Activated naive CD4-positive, alpha-beta T cell (primary cell): ENCODE measurements at places on chromosomes 1 and 21.

GRCh38 chr1:204670152-204670927, 15.2 kb downstream of the LRRN2 start:
- no peak for DNase-seq

GRCh38 chr1:210292231-210292871, 36.4 kb upstream of the HHAT start:
- no peak for DNase-seq

DNA sequence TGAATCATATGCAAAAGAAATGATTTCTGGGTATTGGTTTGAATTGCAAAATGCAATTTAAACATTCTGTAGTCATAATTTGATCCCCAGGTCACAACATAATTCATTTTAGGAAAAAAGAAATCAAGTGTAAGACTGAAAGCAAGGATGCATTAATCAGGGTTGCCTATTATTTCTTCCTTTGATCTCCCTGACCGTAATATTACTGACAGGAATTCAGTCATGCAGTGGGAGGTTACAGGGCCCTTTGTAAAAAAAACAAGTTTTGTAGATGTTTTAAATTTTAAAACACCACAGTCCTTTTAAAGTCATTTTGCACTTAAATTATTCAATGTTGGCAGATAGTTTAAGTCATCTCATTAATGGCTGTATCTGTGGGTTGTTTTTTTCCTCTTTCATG, 263.0 kb upstream of the NCAM2 start:
- DNase-seq, result no peak

DNA sequence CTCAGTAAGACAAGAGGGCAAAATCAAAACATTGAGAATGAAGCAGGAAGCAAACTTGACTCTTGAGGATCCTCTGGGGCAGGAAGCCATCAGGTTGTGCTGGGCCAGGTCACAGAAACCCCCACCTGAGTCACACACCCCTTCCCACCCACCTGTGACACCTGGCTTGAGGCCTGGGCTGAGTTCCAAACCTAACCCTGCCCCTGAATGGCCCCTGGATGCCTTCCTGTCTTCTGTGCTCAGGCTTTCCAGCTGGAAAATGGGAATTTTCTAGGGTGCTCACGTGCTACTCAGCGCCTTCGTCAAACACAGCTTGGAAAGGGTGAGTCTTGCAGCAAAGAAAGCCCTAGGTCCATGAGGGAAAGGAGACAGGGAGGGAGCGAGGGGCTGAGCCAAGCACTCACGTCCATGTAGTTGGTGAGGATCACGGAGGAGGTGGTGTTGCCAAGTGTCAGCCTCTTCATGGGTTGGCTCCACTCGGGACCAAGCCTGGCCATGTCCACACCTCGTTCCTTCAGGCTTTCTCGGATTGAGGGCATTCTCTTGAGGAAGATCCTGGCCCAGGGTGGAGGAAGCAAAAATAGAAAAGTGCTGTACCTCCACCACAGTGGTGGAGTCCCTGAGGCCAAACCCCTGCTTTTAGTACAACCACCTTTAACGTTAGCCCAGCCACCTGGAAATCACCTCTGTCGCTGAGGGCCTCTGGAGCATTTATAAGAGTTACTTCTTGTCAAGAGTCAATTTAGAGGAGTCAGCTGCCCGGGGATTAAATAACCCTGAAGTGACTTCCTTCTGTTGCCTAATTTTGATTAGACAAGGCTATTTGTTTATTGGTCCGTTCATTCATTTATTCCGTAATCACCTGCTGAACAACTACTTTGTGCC, 4.3 kb downstream of the REN start:
- no peak for DNase-seq

DNA sequence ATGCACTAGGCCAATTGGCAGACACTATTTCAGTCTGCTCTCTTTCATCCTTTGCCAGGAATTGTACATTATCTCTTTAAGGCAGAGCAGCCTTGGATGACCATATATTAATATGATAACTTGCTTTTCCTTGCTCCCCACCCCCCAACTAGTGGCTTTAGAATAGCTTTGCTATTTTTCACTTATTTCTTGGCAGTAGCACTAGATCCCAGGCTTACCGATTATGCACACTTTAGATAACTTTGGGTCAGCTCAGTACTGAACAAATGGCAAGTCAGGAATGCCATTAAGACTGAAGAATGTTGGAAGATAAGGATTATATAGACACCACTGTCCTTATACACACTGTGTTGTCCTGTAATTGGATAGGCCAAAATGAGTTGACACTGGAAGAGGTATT, 146.4 kb downstream of the FGGY start:
- no peak for DNase-seq

GRCh38 chr1:152067929-152068328, 20.9 kb downstream of the TCHHL1 start:
- no peak for DNase-seq

DNA sequence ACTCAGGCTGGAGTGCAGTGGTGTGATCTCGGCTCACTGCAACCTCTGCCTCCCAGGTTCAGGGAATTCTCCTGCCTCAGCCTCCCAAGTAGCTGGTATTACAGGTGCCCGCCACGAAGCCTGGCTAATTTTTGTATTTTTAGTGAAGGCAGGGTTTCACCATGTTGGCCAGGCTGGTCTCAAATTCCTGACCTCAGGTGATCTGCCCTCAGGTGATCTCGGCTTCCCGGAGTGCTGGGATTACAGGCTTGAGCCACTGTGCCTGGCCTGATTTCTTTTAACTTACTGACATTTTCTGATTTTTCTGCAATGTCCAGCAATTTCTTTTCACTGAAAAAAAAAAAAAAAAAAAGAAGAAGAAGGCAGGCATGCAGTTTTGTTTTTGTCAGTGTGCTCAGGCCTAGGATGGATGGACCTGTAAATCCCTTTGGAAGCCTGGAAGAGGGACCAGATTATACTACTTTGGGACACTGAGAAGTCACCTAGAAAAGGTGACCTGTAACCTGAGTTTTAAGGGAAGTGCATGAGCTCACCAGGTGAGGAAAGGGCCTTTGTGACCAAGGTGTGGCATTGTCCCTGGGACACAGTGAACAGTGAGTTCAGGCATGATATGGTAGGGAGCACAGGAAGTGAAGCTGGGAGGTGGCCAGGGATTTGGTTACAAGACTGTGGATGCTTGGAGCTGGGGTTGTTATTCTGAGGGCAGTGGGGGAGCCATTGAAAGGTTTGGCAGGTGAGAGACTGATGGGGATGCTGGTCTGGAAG, 2.7 kb upstream of the TMEM61 start:
- no peak for DNase-seq
